ENCODE measurements at places on chromosomes 11 and 22.

DNA sequence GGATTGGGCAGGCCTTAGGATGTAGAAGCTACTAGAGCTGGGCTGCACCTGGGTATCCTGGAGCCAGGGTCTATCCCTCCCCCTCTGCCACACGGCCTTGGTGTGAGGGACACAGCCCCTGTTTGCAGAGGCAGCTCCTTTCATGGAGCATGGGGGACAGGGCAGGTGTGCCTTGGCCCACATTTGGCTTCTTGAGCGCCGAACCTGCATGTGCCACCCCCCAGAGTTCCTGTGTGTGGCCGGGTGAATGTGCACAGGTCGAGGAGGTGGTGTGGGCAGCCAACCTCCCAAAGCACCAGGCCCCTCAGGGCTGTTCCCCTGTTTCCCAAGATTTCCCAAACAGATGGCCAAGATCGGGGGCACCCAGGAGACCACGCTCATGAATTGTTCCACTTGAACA, 7.9 kb upstream of the KCNQ1OT1 start:
- DNase-seq: no peak

GRCh38 chr11:94926698-94927237, 46.6 kb downstream of the CWC15 start:
- no peak for DNase-seq

DNA sequence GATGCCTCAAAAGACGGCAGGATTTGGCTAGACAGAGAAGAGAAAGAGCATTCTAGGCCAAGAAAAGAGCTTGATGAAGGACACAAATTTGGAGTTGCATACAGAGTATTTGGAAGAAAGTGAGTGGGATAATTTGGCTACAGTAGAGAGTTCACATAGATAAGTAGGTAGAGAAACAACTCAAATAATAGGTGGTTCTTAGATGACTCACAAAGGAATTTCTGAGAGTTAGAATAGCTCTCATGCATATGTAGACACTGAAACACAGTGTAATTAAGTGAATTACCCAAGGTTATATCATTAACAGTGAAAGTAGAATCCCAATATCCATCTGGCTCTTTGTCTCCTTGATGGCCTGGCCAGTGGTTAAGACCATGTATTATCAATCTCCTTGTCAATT, 228.6 kb upstream of the DDI1 start:
- no peak for DNase-seq

- no peak for DNase-seq
Measured at GRCh38 chr22:31239771-31240370, 27.8 kb downstream of the LIMK2 start.

GRCh38 chr11:937841-938261, 12.2 kb downstream of the AP2A2 start:
- DNase-seq: no peak

GRCh38 chr11:62508336-62509058, 38.1 kb downstream of the AHNAK start:
- no peak for DNase-seq

Measured in NCI-H187 treated with DMSO at 0.1 percent for 48 hours (cell line).